Effector CD8-positive, alpha-beta T cell (primary cell): ENCODE measurements at places on chromosomes 3 and 15.

DNA sequence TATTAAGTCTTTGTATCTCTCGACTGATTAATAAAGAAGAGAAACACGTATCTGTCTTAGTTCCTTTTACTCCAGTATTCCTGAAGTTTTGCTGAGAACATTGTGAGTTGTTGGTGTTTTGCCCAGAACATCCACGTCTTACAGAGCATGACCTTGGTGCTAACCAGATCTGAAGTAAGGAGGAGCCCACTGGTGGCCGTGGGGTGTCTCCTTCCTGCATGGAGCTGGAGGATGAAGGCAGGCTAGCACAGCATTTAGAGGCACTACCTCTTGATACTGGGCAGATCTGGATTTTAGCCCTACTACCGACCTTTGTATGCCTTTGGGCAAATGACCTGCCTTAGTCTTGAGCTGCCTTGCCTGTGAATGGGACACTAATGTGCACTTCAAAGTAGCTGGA is 28.9 kb upstream of the ESYT3 start:
- DNase-seq, result no peak

- DNase-seq, result no peak
Observed at GRCh38 chr3:142628801-142629200, 32.6 kb downstream of the PLS1 start.

GRCh38 chr3:146493761-146494160 is 24.4 kb upstream of the PLSCR2 start:
- DNase-seq, result no peak

DNA sequence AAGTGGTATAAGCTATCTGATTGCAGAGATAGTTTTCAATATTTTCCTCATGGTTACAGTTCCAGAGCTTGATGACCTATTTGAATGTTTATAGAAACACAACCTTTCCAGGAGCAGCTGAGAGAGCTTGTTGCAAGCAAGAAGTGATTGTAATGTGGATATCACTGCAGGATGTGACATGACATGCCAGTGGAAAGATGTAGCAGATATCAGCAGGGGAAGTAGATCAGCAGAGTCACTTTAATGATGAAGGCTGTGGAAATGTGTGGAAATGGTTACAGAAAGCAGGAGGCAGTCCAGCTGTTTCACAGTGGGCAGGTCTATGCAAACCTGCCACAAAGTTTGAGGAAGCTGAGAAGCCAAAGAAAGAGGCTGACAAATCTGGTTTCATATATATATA is 21.0 kb downstream of the TMEM158 start:
- no peak for DNase-seq

GRCh38 chr3:24683633-24684384 is 189.2 kb upstream of the THRB start:
- no peak for DNase-seq

- DNase-seq, result no peak
Observed at GRCh38 chr3:59327376-59327808, 277.6 kb upstream of the CFAP20DC start.

DNA sequence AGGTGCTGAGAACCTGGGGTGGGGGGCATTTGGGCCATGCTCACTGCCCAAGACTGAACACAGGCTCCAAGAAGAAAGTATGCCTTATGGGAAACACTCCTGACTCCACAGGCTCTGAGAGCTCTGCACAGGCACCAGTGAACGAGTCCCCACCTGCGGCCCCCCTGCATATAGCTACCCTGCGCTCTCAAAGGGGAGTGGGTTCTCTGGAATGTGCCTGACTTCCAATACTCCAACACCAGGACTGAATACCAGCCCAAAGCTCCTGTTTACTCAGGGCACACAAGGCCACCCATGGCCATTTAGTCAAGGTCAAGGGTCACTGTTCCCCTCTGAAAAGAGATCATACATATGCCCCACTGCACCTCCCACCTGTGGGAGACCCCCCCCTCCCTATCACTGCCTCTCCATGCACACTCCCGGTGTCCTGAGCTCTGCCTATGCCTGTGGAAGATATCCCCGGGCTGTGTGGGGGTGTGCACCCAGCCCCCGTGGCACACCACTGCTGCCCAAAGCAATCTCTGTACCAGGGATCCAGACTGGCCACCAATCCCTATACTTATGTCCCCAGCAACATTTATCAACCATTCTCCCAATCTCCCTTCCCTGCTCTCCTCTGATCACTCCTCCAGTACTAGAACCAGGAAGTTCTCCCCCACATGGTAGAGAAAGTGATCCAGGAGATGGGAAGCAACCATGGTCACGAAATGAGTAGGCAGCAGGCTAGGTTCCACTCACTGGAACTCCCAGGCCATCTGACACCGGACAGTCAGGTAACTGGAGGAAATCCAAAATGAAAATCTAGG is 1.5 kb upstream of the PLXNB1 start:
- DNase-seq, result no peak

- no peak for DNase-seq
Observed at GRCh38 chr3:14273901-14274611, 95.4 kb downstream of the LSM3 start.

DNA sequence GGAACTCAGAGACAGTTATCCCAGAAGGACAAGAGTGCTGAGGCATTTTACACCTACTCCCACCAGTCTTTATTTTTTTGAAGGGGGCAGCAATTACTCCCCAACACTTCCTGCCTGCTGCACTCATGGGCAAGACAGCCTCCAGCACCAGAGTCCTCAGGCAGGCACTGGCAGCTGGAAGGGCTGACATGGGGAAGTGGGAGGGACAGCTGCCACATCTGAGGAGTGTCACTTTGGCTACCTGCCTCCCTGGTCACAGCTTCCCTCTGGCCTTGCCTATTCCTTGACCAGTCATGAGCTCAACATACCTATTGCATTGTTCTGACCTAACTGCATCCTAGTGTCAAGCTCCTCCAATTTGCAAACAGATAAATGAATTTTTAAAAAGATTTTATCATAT is 10.2 kb upstream of the LACTB start:
- DNase-seq, result no peak

DNA sequence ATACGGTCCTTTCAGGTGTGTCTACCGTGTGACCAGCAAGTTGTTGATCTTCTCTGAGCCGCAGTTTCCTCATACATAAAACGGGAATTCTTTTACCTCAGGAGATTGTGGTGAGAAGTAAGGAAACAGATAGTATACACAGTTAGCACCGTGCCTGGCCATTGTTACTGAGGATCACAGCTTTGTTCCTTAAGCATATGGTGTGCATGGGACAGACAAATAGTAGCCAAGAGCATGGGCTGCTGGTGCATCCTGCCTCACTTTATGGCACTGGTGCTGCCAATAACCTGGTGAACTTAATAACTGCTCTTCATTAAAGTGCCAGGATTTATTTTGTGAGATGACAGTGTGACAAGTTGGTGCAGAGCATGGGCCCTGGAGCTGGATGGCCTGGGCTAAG is 86.3 kb downstream of the PDCD6IP start:
- DNase-seq, result no peak

GRCh38 chr15:74610302-74610951 is 5.2 kb upstream of the CLK3 start:
- DNase-seq, result no peak

DNA sequence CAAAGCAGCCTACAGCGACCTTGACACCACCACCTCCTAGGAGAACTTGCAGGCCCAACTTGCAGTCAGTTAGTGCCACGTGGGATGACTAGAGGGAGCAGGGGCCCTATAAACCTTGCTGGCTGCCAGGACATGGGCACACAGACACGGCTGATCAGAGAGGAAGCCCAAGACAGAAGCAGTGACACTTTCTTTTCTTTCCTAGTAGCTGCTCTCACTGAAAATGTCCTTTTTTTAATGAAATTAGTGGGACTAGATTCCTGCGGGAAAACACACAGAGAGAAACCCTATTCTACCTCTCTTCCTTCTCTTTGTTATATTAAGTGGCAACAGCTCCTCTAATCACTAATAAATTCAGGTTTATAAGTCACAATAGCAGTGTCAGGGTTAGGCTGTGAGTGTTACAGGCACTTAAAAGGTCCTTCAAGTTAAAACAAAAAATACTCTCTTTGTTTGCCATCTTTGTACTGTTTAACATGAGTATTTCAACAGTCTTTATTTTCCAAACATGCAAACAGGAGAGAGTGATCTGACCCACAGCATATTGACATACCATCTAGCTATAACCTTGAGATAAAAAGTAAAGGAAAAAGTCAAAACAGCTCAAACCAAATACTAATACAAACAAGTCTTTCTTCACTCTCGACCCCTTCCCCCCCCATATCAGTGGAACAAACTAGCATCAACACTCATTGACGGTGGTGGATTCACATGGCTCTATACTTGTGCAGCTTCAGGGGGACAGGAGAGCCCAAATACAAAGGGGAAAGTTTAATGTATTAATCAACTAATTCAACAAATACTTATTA is 2.1 kb upstream of the TMEM212 start:
- no peak for DNase-seq

GRCh38 chr15:80618685-80619400 is 76.3 kb upstream of the ABHD17C start:
- DNase-seq, result no peak

- DNase-seq, result no peak
Observed at GRCh38 chr15:61205346-61205921, 23.7 kb downstream of the RORA start.

- DNase-seq, result no peak
Observed at GRCh38 chr3:83317605-83318004, 1556.2 kb upstream of the GBE1 start.

DNA sequence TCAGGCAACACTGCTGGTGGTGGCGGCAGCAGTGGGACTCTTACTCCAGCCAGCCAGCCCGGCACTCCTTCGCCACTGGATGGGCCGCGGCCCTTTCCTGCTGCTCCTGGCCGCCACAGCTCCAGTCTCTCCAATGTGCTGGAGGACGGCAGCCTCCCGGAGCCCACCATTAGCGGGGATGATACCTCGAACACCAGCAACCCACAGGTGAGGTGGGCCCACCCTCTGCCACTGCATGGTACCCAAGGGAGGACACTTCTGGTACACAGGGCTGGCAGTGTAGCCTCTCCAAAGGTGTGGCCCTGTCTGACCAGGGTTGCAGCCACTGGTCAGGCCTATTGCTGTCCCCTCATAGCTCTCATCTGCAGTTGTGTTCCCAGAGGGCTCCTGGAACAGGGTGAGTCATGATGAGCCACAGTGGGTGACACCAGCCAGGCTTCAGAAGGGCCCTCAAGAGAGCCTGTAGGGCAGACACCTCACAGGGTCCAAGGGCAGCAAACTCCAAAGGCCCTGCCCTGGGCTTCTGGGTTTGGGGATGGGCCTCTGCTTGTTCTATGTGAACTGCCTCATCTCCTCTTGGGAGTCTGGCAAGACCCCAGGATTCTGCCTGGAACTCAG is 20.8 kb downstream of the NBEAL2 start:
- no peak for DNase-seq

- no peak for DNase-seq
Observed at GRCh38 chr15:55708720-55709119, 34.2 kb downstream of the PRTG start.

DNA sequence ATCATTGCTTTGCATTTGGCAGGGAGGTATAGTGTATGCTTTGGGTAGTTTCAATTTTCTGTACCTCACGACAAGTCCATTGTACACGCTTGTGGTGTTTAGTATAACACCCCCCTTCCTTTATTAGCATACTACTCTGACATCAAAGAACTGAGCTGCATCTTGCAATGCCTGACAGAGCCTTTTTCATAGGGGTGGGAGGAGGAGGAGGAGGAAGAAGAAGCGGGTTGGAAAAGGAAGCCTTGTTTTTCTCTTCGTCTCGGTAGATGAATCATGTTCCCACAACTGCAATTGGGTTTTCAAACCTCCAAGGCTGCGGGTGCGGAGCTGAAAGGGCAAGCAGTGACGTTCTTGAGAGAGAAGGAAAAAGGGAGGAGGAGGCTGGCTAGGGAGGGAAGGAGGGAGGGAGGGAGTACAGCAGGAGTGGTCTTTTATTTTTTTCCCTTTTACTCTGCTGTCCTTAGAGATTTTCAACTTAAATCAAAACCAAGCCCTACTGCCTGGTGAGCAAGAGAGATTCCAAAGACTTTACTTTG is 175.7 kb downstream of the KLHL25 start:
- DNase-seq, result no peak

GRCh38 chr3:132543011-132543739 is 53.9 kb upstream of the ACKR4 start:
- DNase-seq, result no peak

DNA sequence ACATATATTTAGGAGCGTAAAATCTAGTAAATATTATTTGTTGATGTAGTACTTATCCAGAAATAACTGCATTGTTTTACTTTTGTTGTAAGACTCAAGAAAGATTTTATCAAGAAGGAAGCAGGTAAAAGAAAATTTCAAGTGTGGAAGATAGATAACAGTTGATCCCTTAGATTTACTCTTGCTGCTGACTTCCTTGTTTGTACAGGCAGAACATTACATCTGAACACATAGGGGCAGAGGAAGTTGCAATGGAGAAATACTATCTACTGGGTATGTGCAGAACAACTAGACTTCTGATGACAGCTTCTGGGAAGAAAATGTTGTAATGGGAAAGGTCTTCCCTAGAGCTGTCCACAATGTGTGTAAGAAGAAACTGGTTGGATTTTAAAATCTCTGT is 350.6 kb downstream of the NLGN1 start:
- DNase-seq, result no peak

DNA sequence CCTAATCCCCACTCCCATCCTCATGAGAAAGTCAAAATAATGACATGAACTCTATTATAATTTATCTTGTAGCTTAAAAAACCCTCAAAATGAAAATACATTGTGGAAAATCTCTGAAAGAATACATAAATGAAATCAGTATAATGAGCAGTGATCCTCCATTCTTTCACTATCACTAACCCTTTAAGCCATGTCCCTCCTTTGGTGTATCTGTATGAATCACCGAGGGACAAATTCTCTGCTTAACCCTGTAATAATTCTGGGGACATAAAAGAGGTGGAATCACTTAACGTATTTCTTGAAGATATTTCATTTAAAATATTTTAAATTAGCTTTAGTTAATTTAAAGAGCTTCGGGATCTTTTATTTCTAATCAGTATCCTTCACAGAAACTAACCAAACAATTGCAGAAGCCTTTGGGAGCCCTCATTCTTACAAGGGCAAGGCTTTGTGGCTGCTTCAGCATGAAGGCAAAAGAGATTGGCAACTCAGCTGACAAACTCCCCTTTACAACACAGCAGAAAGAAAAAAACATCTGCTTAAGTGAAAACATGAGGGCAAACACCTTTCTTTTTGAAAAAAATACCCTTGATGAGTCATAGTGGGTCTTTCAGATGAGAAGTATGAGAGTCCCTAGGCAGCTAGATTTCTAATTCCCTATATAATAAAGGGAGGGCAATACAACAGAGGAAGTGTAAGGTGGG is 44.0 kb upstream of the ALCAM start:
- DNase-seq, result no peak

GRCh38 chr3:127637546-127637945 is 8.6 kb downstream of the PODXL2 start:
- DNase-seq, result no peak

- no peak for DNase-seq
Observed at GRCh38 chr15:99062226-99062625, 42.7 kb upstream of the SYNM start.
